Retinal pigment epithelial cell (primary cell): ENCODE measurements at places on chromosomes 1 and 21.

GRCh38 chr1:62436039-62436465, 797 bp upstream of the USP1 start:
- DNase-seq: no peak

- DNase-seq: no peak
Observed at GRCh38 chr1:229336345-229336744, 6.5 kb downstream of the CCSAP start.

DNA sequence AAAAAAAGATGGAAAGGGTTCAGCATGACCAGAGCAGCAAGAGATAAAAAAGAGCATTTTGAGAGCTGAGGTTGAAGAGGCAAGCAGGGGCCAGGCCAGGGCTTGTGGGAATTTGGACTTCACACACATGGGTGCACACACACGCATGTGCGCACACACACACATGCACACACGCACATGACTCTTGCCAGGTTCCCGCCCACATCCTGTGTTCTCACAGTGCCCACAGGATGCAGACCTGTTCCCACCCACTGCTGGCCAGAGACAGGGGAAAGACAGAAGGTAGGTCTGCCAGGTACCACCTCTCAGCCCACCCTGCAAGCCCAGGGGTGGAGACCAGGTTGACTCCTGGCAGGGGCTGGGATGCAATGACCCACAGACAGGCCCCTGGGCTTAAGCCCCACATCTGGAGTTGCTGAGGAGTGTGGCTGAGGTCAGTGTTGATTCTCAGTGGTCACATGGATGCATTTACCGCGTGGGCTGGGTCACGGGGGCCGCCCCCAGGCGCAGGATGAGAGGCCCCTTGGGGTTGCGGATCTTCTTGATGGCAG, 4.4 kb downstream of the COL16A1 start:
- no peak for DNase-seq

- DNase-seq: no peak
Observed at GRCh38 chr1:41488040-41488951, 3.8 kb upstream of the EDN2 start.

DNA sequence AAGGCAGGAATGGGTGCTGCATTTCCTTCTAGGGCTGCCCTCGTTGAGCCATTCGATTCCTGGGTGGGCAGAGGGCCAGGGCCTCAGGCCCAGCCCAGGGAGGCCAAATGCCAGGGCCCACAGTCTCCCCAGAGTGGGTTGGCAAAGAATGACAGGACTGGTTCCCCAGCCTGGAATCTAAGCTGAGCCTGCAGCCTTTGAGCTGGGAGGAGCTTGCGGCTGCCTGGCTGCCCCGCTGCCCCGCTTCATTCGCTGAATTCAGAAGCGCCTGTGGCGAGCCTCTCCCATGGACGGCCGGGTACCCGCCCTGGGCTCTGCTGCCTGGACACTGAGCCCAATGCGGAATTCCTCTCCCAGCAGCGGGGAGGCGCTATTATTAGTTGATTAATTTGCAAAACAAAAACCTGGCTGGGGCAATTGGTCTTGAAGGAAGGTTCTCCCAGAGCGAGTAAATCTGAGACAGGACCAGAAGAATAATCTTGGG, 32.3 kb upstream of the TARDBP start:
- peak; percentile 44 for DNase-seq

- DNase-seq: no peak
Observed at GRCh38 chr1:70314706-70315304, 39.7 kb downstream of the ANKRD13C start.

- DNase-seq: peak; percentile 96
Observed at GRCh38 chr1:33433509-33434362, 2.8 kb upstream of the PHC2 start.

DNA sequence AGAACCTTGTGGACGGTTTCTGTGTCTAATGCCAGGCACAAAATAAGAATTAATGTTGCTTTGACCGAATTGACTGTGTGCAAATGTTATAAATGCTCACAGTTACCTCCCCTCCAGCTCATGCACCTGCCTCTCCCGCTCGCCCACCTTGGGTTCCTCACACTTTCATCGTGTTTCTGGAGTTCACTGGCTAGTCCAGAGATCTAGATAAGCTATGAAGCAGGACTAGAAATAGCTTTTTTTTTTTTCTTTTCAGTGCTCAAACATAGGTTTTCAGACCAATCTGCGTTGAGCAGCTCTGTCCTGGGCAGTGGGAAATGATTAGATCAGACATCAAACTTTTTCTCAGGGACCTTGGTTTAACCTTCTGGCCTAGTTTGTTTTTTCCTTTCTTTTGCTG, 11.1 kb downstream of the TENT5C start:
- DNase-seq: no peak
